Hematopoietic multipotent progenitor cell (in vitro differentiated cells): ENCODE measurements at places on chromosomes 7 and 10.
A peak's percentile ranks its signal among the peaks of the same experiment; 100 is the strongest.

DNA sequence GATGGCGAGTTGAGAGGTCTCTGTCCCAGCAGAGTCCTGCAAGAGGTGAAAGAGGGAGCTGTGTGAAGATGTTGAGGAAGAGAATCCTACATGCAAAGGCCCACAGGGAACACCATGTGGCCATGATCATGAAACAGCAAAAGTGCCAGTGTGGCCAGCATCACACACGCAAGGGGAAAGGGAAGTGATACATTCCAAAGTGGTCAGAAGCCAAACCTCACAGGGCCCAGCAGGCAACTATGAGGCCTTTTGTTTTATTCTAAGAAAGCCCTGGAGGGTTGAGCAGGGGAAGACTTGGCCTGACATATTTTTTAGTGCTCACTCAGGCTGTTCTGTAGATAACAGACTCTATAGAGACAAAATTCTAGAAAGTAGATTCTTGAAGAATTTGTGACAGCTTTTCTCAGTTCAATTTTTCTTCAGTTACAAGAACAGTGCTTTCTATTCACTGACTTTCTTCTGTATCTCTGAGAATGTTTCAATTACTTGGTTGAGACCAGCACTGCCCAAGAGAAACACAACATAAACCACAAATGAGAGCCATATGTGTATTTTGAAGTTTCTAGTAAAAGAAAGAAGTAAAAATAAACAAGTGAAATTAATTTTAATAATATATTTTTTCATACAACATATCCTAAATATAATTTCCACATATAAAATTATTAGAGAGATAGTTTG is 82.3 kb downstream of the HTR7 start:
- no peak for DNase-seq

DNA sequence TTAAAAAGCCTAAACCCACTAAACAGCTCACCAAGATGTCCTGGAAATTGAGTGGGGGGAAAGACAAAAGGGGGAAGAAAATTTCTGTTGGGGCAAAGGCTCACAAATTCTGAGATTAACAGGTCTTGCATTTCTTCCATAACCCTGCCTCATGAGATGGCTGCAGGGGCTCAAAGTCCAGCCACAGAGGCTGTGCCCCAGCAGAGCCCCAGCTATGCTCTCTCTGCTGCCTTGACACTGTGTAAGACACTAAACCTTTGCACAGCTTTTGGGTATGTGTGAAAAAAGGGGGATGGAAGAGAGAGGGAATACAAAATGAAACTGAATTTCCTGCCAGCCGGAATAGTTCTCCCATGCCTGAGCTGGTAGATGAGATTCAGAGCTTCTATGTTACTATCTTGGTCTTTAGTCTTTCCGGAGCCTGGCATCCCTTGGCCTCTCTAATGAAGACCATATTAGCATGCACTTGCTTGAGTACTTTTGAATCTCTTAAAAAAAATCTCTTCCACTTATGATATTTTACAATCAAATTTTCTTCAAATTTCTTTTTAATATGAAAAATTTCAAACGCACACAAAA is 240.0 kb upstream of the IMMP2L start:
- DNase-seq: no peak

DNA sequence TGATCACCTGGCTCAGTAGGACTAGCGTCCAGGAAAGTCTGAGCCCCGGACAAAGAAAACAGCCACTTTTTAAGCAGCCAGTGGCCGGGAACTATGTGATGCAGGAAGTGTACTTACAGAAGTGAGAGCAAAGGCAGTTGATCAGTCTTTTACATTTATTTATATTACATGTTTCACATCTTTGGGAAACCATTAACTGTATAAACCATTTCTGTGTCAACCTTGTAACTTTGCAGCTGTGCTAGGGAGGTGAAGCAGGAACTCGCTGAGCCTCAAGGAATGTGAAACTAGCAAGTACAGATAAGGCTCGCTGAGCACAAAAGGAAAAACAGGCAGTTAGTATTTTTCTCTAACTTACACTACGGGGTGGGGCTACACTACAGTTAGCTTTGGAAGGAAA is 39.9 kb upstream of the HECW1 start:
- no peak for DNase-seq

- peak; percentile 6 for DNase-seq
These were observed 637 bp downstream of the MICU1 start for GRCh38 chr10:72625276-72625607.

GRCh38 chr10:80400136-80400804 is 8.1 kb upstream of the PRXL2A start:
- no peak for DNase-seq

DNA sequence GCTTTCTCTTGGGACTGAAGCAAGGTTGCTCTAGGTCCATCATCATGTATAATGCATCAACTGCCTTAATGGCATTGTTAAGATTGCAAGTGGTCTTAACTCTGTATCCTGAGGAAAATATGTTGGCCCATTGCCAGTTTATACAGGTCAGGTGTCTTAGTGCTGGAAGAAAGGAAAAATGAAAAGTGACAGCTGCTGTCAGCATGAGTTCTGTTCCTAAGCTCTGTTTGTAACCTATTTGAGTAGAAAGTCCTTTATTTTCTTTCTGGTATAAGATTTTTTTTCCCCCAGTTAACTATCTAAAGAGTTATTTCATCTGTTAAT is 127.2 kb downstream of the SRI start:
- DNase-seq: no peak

DNA sequence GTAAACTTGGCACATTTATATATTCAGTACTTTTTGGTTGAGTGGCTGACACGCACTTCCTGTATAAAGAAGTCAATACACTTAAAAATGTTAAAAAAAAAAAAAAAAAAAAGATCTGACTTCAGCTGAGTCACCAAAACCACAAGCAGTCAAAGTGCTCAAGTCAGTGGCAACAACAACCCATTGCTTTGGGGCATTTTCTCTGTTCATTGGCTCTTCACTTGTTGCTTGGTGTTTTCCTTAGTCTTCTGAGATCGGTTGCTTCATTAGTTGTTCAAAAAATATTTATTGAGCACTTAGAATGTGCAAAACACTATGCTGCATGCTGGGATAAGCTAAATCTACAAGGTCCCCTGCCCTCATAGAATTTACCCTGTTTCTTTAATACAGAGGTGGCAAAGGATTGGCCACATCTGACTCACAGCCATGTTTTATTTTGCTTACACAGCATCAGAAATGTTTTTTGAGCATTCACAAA is 63.7 kb downstream of the ZNRF2 start:
- peak; percentile 73 for DNase-seq

GRCh38 chr7:139899328-139899955 is 70.4 kb downstream of the TBXAS1 start:
- no peak for DNase-seq

GRCh38 chr7:143042790-143043271 is 9.3 kb upstream of the OR6V1 start:
- DNase-seq: no peak
